CD14-positive monocyte (primary cell): ENCODE measurements at places on chromosomes 12 and 14. TPM values are rescaled to one million over a fixed set of nuclear protein-coding genes. Genes with fewer than 3 reads are reported as not detected.

The SLC2A13 gene
- 2.3 and 2.5 TPM in 2 replicates for polyA plus RNA-seq

The GLT8D2 gene
- not detected for polyA plus RNA-seq

The TBC1D30 gene
- polyA plus RNA-seq, result 2.8 and 3.3 TPM in 2 replicates

The GALNT16 gene
- polyA plus RNA-seq, result not detected

The CCDC198 gene
- polyA plus RNA-seq, result not detected in 2 replicates

The KCNC2 gene
- not detected for polyA plus RNA-seq

The CLSTN3 gene
- not detected for polyA plus RNA-seq

GRCh38 chr12:47352067-47352466 is 272.3 kb upstream of the AMIGO2 start:
- no peaks in the 10 kb centered on the region for H3K27me3 ChIP-seq
- H3K4me1 ChIP-seq, result peaks cover 40% of the 10 kb centered on the region
- no peak overlapping the region for H3K27ac ChIP-seq
- DNase-seq, result no peak

DNA sequence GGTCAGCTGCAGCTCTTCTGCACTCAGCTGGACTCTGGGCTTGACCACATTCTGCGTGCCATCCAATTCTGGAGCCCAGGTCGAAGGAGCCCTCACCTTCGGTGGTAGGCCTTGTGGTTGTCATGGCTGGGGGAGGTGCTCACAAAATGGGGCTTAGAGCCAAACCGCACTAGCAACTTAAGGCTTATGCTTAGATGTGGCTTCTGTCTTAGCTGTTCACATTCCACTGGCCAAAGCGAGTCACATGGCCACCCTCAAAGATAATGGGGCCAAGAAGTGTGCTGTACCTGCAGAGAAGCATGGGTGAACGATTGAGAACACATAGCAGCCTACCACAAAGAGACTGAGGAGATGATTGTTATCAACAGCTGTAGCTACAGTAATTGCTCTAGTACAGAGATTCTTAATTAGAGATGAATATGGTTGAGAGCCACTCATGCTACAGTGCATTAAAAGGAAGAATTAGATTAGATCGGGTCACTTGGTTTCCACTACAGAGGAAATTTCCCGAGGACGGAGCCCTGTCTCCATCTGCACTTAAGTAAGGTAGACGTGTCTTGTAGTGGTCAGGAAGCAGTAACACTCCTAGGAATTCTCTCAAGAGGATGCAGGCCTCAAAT is 334.6 kb upstream of the FKBP4 start:
- no peak overlapping the region for H3K27ac ChIP-seq
- no peaks in the 10 kb centered on the region for H3K36me3 ChIP-seq
- no peak for DNase-seq

GRCh38 chr14:77007975-77008421 is 20.5 kb downstream of the IRF2BPL start:
- no peaks in the 10 kb centered on the region for H3K27me3 ChIP-seq
- H3K4me1 ChIP-seq, result peaks cover 4% of the 10 kb centered on the region
- H3K4me3 ChIP-seq, result no peak overlapping the region
- DNase-seq, result no peak
- no peak overlapping the region for H3K27ac ChIP-seq

DNA sequence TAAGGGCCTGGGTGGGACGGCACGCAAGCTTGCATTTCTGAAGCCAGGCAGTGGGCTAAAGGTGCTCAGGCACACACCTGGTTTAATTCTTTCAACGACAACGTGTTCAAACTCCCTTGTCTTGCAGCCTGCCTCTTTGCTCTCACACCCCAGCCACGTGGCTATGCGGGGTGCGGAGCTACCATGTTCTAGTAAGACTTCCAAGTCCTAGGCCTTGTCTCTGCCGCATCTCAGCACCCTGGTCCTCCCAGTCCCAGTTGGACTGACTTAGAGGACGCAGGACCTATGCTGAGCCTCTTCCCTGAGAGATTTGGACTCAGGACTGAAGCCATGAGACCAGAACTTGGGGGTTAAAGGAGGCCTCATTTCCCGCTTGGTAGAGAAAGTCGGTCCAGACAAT is 62.2 kb downstream of the CLMN start:
- no peaks in the 10 kb centered on the region for H3K36me3 ChIP-seq
- peaks cover 28% of the 10 kb centered on the region for H3K4me1 ChIP-seq
- no peak overlapping the region for H3K4me3 ChIP-seq
- H3K27me3 ChIP-seq, result no peaks in the 10 kb centered on the region
- no peak overlapping the region for H3K27ac ChIP-seq

DNA sequence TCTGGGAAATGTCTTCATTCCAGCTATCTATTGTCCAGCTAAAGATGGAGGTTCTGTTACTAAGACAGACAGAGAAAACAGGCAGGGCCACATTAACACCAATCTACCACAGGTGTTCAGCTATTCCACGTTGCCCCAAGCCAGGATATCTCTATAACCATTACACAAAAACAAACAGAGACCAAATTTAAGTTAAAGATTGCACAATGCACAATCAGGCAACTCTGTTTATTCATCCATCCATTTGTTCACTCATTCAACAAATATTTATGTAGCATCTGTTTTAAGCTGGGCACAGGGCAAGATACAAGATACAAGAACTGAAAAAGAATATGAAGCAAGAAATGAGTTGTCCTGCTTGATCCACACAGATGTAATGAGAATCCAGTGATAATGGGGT is 629.0 kb downstream of the MED13L start:
- H3K27me3 ChIP-seq, result no peaks in the 10 kb centered on the region
- DNase-seq, result no peak
- no peaks in the 10 kb centered on the region for H3K36me3 ChIP-seq
- no peaks in the 10 kb centered on the region for H3K4me1 ChIP-seq
- H3K4me3 ChIP-seq, result no peak overlapping the region

- H3K27ac ChIP-seq, result no peak overlapping the region
- H3K27me3 ChIP-seq, result no peaks in the 10 kb centered on the region
- H3K4me3 ChIP-seq, result no peak overlapping the region
These were observed 14.5 kb downstream of the CAPRIN2 start for GRCh38 chr12:30740274-30740673.

DNA sequence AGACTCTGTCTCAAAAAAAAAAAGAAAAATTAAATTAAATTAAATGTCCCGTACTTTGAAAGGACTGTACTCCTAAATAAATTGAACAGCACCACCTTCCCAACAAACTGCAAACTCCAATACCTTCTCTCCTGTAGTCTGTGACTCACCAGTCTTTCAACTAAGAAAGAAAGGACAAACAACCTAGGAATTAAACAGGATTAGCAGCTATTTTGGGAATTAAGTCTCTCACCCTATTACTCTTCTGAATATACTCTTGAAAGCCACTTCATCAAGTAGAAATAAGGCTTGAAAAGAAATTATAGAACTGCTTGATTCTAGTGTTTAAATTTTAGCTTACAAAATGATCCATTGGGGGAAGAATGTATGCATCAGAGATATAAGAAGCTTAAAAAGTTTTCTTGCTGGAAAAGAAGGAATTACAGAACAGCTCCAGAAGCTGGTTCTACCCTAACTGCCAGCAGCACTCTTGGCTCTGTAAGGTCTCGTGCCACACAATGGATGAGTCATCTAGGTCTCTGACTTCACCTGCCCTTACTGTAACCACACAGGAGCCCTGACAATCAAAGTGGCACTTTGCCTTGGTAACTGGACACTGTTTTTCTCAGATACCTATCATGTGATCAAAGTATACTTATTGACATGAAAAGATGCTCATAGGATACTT is 57.0 kb upstream of the CERS5 start:
- no peak overlapping the region for H3K27ac ChIP-seq
- DNase-seq, result no peak
- no peak overlapping the region for H3K4me3 ChIP-seq
- H3K27me3 ChIP-seq, result no peaks in the 10 kb centered on the region

GRCh38 chr12:52312086-52312485 is 9.1 kb downstream of the KRT83 start:
- H3K27me3 ChIP-seq, result peaks cover 56% of the 10 kb centered on the region
- no peaks in the 10 kb centered on the region for H3K36me3 ChIP-seq
- no peak overlapping the region for H3K27ac ChIP-seq
- DNase-seq, result no peak
- peaks cover 6% of the 10 kb centered on the region for H3K4me1 ChIP-seq

- H3K36me3 ChIP-seq, result peaks cover 18% of the 10 kb centered on the region
- DNase-seq, result no peak
- H3K4me1 ChIP-seq, result peaks cover 17% of the 10 kb centered on the region
- H3K27me3 ChIP-seq, result no peaks in the 10 kb centered on the region
These were observed 172.8 kb upstream of the BCL2L14 start for GRCh38 chr12:11897923-11898322.

DNA sequence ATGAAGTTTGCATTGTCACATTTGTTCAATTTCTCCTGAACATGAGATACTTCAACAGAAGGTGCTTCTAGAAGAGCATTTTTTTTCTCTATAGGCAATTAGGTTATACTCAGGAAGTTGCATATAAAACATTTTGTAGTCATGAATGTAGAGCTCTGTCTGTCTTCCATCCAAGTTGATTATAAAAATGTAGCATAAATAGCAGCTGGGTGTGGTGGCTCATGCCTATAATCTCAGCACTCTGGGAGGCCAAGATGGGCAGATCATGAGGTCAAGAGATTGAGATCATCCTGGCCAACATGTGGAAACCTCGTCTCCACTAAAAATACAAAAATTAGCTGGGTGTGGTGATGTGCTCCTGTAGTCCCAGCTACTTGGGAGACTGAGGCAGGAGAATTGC is 39.5 kb upstream of the STXBP6 start:
- H3K4me3 ChIP-seq, result no peak overlapping the region
- DNase-seq, result no peak
- no peaks in the 10 kb centered on the region for H3K27me3 ChIP-seq
- H3K36me3 ChIP-seq, result no peaks in the 10 kb centered on the region

DNA sequence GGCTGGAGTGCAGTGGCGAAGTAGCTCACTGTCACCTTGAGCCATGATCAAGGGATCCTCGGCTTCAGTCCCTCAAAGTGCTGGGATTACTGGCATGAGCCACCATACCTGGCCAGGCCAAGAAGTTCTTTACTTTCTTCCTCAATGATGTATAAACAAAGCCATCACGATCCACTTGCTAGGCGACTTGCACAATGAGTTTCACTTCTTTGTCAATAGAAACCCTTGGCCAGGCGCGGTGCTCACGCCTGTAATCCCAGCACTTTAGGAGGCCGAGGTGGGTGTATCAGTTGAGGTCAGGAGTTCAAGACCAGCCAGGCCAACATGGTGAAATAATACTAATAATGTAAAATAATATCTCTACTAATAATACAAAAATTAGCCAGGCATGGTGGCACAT is 14.4 kb upstream of the SPSB2 start:
- H3K36me3 ChIP-seq, result peaks cover 13% of the 10 kb centered on the region
- peak overlapping the region; percentile 44 for H3K27ac ChIP-seq
- peaks cover 48% of the 10 kb centered on the region for H3K4me1 ChIP-seq
- peak; percentile 65 for DNase-seq
- H3K4me3 ChIP-seq, result no peak overlapping the region
- H3K27me3 ChIP-seq, result no peaks in the 10 kb centered on the region

DNA sequence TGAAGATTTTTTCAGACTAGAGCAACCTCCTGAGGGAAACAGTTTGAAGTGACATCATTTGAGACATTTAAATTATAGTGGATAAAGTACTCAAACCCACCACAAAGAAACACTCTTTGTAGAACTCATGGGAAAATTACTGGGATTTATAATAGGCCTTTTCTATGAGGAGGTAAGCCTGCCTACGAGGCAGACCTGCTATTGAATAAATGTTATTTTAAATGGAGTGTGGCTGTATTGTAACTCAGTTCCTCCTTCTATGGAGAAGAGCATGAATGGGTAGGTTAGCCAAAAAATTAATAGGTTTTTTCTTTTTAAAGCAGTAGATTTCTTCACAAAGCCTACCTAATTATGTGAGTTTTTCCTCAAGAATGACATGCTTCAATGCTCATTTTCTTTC is 63.7 kb upstream of the PLEKHA5 start:
- no peak overlapping the region for H3K27ac ChIP-seq
- H3K27me3 ChIP-seq, result no peaks in the 10 kb centered on the region
- no peaks in the 10 kb centered on the region for H3K4me1 ChIP-seq
- no peaks in the 10 kb centered on the region for H3K36me3 ChIP-seq

DNA sequence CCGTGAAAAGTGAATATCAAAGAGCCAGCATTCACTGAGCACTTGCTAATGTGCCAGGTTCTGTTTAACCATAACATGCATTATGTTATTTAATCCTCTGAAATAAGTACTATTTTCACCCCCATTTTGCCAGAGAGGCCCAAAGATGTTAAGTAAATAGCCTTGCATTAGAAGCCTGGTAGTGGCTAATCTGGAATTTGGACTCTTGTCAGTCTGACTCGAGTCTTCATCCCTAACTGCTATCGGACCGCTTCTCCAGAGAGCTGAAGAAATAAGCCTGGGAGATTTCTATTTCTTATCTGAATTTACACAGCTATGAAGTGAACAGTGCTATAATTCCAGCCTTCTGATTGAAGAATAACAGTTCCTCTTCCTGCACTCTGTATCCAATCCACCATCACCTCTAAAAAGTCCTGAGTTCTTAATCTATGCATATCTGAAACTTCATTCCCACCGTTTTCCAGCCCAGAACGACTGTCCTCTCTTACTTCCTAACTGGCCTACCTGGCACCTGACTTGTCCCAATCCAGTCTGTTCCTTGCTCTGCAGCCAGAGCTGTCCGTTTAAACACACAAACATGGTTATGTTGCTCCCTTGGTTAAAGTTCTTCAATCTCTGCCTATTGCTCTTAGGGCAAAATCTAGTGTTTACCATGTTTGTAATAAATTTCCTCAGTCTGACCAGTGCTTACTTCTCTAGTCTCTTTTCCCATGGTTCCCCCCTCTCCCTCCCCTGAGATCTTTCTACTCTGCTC is 2.3 kb downstream of the POLR3B start:
- H3K27ac ChIP-seq, result no peak overlapping the region
- H3K4me1 ChIP-seq, result peaks cover 17% of the 10 kb centered on the region
- no peak for DNase-seq
- H3K27me3 ChIP-seq, result no peaks in the 10 kb centered on the region

- no peaks in the 10 kb centered on the region for H3K4me1 ChIP-seq
- no peaks in the 10 kb centered on the region for H3K27me3 ChIP-seq
- no peak overlapping the region for H3K4me3 ChIP-seq
- H3K27ac ChIP-seq, result no peak overlapping the region
- no peak for DNase-seq
These were observed 42.2 kb downstream of the SMUG1 start for GRCh38 chr12:54146506-54147145.

- no peak overlapping the region for H3K27ac ChIP-seq
- no peak for DNase-seq
- H3K27me3 ChIP-seq, result no peaks in the 10 kb centered on the region
- no peaks in the 10 kb centered on the region for H3K4me1 ChIP-seq
- peaks cover 17% of the 10 kb centered on the region for H3K36me3 ChIP-seq
These were observed 62.8 kb downstream of the BEGAIN start for GRCh38 chr14:100524233-100524932.
